Stimulated activated CD8-positive, alpha-beta memory T cell treated with anti-CD3 and anti-CD28 coated beads, Interleukin-2, amount 100 ng/mL, for 1 hour (primary cell): ENCODE measurements at places on chromosomes 16 and 17.

DNA sequence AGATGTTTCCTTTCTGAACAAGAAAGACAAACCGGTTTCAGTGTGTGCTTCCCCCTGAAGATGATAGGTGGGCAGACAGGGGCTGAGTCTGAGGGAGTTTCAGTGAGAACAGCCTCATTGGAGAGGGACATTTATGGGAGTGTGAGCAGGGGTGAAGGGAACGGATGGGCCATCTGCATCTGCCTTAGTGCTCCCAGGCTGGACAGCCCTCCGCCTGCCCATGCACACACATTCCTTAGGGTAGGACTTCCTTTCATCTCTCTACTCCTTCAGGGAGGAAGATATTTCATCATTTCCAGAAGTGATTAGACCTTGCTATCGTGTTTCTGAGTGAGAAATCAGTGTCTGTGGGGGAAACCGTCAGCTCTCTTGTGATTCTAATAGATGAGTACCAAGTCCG lies 3.8 kb downstream of the SHISA6 start:
- DNase-seq = no peak

DNA sequence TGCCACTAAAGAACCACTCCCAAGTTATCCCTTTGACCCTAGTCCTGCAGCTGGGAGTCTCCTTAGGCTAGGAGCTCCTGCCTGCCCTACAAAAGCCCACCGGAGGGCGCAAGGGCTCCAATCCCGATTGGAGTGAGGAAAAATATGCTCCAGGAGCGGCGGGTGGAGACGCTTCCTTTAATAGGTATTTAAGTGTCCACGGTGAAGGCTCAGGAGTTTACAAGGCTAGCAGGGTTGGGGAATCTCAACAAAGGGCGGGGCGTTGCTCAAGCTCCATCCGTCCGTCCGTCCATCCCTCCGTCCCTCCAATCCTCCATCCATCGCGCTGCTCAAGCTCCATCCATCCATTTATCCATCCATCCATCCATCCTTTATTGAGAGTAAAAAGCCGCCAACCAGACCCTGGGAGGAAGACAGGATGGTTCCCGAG lies 556 bp upstream of the SPNS1 start:
- DNase-seq = no peak

DNA sequence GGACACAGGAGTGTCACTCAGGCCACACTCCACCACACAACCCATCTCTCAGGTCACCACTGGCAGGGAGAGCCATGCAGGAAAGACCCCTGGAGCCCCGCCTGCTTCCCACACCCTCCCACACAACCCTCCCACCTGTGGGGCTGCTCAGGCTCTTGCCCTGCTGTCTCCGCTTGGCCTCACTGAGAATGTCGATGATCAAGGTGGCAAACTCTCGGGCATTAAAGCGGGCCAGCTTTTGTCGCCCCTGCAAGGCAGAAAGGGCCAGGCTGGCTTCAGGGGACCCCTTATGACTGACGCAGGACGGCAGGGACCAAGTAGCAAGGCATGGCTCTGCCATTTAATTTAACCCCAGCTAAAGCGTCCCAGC lies 8.5 kb downstream of the TP53I13 start:
- no peak for DNase-seq

GRCh38 chr17:69093279-69093789 lies 32.6 kb upstream of the ABCA9 start:
- DNase-seq = no peak

- DNase-seq = no peak
Measured at GRCh38 chr17:29407856-29408255, 17.7 kb downstream of the TAOK1 start.

DNA sequence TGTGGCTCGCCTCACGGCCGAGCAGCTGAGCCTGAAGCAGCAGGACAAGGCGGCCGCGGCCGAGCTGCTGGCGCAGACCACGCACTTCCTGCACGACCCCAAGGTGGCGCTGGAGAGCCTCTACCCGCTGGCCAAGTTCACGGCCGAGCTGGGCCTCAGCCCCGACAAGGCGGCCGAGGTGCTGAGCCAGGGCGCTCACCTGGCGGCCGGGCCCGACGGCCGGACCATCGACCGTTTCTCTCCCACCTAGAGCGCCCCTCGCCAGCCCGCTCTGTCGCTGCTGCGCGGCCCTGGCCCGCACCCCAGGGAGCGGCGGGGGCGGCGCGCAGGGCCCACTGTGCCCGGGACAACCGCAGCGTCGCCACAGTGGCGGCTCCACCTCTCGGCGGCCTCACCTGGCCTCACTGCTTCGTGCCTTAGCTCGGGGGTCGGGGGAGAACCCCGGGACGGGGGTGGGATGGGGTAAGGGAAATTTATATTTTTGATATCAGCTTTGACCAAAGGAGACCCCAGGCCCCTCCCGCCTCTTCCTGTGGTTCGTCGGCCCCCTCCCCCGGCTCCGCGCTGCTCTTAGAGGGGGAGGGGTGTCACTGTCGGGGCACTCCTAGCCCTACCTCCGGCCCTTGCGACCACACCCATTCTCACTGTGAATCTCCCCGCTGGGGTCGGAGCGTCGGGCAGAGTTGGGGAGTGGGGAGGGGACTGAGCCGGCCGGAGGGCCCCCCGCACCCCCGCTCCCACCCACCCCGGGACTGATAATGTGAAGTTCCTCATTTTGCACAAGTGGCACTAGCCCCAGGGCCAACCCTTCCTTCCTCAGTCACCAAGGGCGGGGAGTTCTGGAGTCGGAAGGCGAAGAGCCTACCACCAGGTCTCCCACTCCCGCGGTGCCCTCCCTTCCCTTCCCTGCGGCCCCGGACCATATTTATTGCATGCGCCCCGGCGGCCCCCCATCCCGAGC lies 4.0 kb downstream of the HIC1 start:
- DNase-seq = no peak

DNA sequence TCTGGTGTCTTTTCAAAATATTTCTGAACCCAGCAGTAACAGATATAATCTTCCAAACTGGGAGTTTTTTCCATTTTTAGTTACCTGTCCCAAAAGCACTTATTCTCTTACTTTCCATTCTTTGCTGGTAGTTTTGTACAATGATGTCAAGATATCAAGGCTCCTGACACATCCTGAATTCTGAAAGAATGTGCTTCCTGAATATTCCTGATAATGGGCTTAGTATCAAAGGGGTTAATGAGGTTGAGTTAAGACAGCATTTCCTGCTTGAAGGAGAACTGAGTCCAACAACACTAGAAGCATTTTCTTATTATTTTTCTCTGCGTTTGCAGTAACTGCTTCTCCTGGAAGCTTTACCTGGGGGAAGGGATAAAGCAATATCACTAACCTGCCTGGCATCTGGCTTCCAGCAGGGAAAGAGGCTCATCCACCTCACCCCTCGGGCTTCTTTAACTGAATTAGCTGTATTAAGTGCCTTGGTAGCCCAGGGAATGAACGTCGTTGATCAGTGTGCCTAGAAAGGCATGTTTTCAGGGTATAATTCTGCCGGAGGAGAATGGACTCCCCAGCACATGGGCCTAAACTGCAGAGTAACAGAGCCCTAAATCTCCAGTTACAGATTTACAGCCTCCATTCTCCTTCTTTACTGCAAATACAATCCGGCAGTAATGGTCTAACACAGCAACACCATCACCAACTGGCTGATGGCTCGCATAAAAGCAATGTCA lies 134.4 kb downstream of the SNX11 start:
- DNase-seq = no peak

GRCh38 chr17:18015593-18015992 lies 23.4 kb downstream of the ATPAF2 start:
- no peak for DNase-seq

DNA sequence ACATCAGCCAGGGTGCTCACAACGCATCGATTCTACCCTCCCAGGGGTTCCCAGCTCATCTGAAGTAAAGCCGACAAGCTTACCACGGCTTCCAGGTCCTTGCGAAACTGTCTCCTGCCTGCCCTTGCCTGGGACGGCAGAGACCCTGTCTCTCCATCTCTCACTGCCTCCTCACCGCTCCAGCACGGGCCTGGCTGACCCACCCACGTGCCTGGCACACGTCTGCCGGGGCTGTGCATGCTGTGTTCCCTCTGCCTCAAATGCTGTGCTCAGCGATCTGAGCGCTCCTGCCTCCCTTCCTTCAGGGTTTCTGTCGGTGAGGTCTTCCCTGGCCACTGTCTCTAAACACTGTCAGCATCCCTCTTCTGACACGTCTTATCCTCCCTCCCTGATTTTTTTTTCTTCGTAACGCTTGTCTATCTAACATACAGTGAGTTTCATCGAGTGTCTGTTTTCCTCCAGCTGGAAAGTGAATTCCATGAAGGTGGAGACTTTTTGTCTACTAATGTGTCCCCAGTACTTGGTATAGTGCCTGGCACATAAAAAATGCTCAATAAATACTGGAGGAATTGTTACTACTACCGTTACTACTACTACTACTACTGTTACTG lies 208.4 kb downstream of the IRF8 start:
- DNase-seq = no peak

- no peak for DNase-seq
Measured at GRCh38 chr17:82871056-82871775, 31.4 kb upstream of the ZNF750 start.

DNA sequence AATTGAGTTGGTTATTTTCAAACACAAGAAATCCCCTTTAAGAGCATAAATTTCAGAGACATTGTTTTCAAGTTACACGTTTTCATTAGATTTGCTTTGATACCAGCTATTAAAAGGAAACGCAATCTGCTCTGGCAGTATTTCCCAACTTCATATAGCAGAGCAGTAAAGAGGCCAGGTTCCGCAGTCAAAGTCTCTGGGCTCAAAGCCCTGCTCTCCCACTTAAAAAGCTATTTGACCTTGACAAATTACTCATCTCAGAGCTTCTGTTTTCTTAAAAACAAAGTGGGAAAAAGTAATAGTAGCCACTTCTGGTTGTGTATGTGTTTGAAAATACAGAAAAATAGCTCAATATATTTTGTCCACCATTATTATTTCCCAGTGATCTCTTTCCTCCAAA lies 89.7 kb upstream of the CDYL2 start:
- no peak for DNase-seq

GRCh38 chr16:68781784-68782183 lies 44.7 kb downstream of the CDH1 start:
- DNase-seq = no peak
